ENCODE measurements at places on chromosomes 3 and 15. TPM values are rescaled to one million over a fixed set of nuclear protein-coding genes. Genes with fewer than 3 reads are reported as not detected.

GRCh38 chr15:57138349-57138788 lies 219.9 kb downstream of the TCF12 start:
- no peak overlapping the region for H3K27ac ChIP-seq
- no peaks in the 10 kb centered on the region for H3K36me3 ChIP-seq
- no peaks in the 10 kb centered on the region for H3K27me3 ChIP-seq
- no peak overlapping the region for H3K4me3 ChIP-seq
- no peak for DNase-seq

DNA sequence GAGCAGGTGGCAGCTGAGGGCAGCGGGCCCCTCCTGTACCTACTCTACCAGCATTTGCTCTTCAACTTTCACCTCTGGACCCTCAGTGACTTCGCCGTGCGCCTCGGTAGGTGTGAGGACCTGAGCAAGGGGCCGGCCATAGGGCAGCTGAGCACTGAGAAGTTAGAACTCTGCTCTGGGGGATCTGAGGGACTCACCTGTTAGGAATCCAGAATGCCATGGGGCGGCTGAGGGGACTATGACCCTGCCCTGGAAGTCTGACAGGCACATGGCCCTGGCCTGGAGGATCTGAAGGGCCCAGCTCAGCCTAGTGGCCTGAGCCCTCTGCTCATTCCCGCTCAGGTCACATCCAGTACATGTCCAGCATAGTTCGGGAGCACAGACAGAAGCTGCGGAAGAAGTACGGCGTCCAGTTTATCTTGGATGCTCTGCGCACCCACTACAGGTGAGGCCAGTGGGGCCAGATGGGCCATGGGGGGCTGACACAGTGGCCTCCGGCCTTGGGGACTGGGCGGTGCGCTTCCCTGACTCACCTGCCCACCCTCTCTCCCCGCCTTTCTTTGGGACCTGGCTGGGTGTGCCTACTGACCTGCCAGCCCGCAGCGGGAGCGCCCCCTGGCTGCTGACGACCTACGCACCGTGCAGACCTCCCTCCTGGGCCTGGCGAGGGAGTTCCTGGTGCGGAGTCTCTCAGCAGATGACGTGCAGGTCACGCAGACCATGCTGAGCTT lies 18.8 kb downstream of the NBEAL2 start:
- H3K4me3 ChIP-seq: no peak overlapping the region
- H3K36me3 ChIP-seq: peaks cover 4% of the 10 kb centered on the region
- H3K27me3 ChIP-seq: no peaks in the 10 kb centered on the region

DNA sequence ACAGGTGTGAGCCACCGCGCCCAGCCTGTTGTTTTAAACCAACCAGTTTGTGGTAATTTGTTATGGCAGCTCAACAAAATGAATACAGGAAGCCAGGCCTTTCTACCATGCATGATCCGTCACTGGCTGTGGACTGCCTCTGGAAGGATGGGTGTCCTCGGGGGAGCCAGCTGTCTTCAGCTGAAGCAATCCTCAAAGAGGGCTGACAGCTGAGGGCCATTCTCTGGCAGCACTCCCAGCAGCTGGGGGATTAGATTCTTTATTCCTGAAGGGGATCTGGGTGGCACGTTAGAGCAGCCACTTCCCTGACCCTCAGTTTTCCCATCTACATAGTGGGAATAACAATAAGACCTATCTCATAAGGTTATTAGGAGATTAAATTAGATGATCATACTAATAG lies 24.4 kb downstream of the POLR2M start:
- no peaks in the 10 kb centered on the region for H3K36me3 ChIP-seq
- H3K27ac ChIP-seq: no peak overlapping the region
- no peak overlapping the region for H3K4me3 ChIP-seq
- no peak for DNase-seq
- H3K4me1 ChIP-seq: no peaks in the 10 kb centered on the region

DNA sequence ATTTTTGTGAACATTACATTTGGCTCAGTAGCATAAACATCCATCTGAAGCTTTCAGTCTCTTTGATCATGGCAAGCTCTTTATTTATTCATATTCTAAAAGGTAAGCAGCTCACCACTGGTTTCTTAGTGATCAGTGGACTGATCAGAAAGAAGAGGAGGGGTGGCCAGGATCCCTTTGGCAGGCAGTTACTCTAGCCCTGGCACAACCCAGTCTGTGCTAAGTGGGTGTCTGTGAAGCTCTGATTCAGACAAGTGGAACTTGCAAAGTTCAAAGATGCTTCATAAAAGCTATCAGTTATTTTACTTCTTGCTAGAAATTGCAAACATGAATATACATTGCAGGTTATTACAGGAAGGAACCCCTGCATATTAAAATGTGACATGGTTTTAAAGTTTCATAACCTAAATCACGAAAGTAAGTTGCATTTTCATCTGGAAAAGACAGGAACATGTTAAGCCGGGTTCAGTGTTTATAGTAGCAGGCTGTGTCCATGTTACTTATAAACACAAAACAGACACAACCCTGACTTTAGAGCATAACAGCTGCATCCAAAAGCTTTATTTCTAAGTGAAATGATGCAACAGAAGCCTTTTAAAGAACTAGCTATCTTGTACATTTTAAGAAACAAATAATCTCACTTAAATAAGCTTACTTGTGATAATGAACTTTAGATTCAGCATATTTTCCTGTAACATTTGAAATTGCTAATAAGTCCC lies 785.3 kb downstream of the MCTP2 start:
- H3K27me3 ChIP-seq: no peaks in the 10 kb centered on the region
- no peak for DNase-seq
- H3K4me3 ChIP-seq: no peak overlapping the region
- H3K27ac ChIP-seq: no peak overlapping the region
- no peaks in the 10 kb centered on the region for H3K36me3 ChIP-seq

DNA sequence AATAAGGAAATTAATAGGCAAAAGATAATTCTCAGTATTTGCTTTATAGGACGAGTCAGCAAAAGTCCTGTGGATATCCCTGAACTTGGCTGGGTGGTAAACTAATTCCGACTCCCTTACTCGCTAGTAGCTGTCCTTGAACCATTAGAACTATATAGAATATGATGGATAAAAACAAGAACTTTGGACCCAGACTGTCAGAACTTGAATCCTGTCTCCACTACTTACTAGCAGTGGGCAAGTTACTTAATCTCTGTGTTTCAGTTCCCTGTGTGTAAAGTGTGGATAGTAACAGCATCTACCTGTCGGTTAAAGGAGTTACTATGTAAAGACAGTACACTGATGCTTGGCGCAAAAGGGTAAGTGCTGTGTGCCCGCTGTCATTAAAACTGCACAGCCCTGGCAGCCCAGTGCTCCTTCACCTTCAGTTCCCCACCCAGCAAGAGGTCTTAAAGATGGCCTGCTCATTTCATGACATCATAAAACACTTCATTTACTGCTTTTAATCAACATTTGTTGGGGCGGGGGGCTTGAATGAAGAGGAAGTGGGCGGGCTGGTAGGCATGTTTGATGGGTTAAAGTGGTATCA lies 7.3 kb downstream of the TPM1 start:
- peak overlapping the region; percentile 43 for H3K4me3 ChIP-seq
- H3K27me3 ChIP-seq: peaks cover 29% of the 10 kb centered on the region
- H3K27ac ChIP-seq: peak overlapping the region; percentile 51

TM4SF1 gene
- not detected for total RNA-seq

MITF gene
- total RNA-seq: 0.32 TPM

DNA sequence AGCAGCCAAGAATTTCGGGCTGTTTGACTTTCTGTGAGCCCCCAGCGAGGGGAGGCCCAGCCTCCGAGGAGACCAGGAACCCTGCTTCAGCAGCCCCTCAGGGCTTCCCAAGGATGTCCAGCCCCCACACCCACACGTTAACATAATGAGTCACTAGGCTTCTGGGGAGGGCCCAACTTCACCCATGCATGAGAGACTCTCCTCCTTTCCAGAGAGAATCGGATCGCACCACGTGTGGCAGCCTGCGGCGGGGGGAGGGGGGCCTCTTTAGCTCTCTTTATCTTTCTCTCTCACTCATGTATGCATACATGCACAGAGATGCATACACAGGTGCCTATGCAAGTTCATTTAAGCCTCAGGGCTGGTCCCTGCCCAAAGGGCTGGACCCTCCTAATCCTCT lies 3.1 kb upstream of the AP2M1 start:
- peaks cover 31% of the 10 kb centered on the region for H3K4me1 ChIP-seq
- no peak overlapping the region for H3K27ac ChIP-seq
- H3K4me3 ChIP-seq: no peak overlapping the region
- H3K36me3 ChIP-seq: peaks cover 4% of the 10 kb centered on the region

DNA sequence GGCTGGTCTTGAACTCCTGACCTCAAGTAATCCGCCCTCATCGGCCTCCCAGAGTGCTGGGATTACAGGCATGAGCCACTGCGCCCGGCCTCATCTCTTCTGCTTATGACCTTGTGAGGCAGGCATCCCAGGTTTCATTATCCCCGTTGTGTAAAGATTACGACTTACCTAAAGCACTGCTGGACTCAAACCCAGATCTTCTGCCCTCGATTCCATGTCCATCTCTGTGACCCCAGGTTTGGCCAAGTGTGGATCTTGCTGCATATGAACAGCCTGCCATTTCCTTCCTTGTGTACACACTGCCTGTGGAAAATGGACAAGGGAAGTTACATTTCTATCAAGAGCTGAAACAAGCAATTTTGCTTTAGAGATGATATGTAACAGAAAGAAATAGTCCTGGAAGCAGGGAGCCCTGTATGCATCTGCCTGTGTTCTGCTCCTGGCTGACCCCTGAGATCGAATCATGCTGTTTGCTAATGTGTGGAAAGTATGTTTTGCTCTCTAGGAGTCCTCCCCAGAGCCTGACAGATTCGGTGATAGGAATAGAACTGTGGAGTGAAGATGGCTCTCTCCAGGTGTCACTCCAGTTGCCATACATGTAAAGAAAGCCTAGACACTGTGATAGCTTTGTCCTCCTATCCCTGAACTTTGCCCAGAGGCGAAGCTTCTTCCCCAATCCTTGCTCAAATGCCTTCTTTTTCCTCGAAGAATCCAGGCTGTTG lies 11.8 kb upstream of the LIPC start:
- H3K27me3 ChIP-seq: no peaks in the 10 kb centered on the region
- H3K4me1 ChIP-seq: peaks cover 49% of the 10 kb centered on the region
- no peak overlapping the region for H3K4me3 ChIP-seq
- H3K27ac ChIP-seq: no peak overlapping the region
- no peaks in the 10 kb centered on the region for H3K36me3 ChIP-seq
- DNase-seq: no peak

DNA sequence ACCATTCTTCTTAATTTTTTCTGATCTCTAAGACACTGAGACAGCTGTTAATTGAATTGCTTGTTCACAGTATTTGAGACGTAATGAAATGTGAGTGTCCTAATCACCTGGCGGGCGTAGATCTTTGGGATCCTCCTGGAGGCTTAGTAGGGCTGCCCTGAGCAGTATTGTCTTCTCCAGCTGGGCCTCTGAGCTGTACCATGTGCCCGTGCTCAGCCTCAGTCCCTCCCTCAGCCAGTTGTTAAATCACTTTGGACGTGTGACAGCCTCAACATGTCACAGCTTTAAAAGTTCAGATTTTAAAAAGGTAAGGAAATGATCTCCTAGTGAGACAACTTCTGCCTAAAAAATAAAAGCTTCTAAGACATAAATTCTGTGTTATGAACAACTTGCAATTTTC lies 35.5 kb downstream of the IGF1R start:
- H3K4me1 ChIP-seq: peaks cover 73% of the 10 kb centered on the region
- H3K36me3 ChIP-seq: peaks cover 3% of the 10 kb centered on the region
- no peak for DNase-seq
- H3K4me3 ChIP-seq: no peak overlapping the region

DNA sequence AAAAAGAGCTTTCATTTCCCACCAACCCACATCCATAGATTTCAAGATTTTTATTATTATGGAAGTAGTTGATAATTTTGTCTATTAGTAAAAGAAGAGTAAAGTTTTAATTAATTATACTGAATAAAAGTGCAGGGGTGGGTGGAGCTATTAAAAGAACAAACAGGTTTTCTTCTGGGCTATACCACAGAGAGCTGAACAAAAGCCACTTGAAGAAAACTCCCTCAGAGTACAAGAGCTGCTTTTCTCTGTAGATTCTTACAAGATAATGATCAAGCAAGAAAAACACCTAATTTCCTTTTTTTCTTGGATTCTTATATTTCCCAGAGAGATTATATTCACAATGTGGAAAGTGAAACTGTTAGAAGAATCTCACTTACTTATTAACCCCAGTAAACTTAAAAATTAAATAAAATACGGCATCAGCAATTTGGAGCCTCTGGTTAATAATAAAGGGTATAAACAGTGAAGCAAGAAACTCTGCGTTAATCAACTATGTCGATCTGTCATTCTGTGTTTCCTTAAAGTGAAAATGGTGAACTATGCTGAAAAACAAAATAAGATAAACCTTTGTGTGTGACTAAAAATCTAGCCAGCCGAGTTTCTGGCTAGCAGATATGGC lies 84.9 kb downstream of the THBS1 start:
- no peaks in the 10 kb centered on the region for H3K36me3 ChIP-seq
- no peak for DNase-seq
- no peaks in the 10 kb centered on the region for H3K27me3 ChIP-seq
- H3K4me3 ChIP-seq: no peak overlapping the region
- no peaks in the 10 kb centered on the region for H3K4me1 ChIP-seq

MAGI1 gene
- total RNA-seq: 0.67 TPM

UPK1B gene
- not detected for total RNA-seq

ITPKA gene
- total RNA-seq: 12.9 TPM

SLC22A14 gene
- 0.21 TPM for total RNA-seq

GRCh38 chr3:56688191-56688590 lies 5.1 kb upstream of the TASOR start:
- peaks cover 9% of the 10 kb centered on the region for H3K4me1 ChIP-seq
- no peak overlapping the region for H3K27ac ChIP-seq
- H3K4me3 ChIP-seq: no peak overlapping the region
- peaks cover 4% of the 10 kb centered on the region for H3K36me3 ChIP-seq

PDZRN3 gene
- not detected for total RNA-seq

- H3K36me3 ChIP-seq: no peaks in the 10 kb centered on the region
- H3K4me3 ChIP-seq: no peak overlapping the region
- no peak overlapping the region for H3K27ac ChIP-seq
- H3K4me1 ChIP-seq: no peaks in the 10 kb centered on the region
- DNase-seq: no peak
Measured at GRCh38 chr3:194727435-194728128, 41.9 kb downstream of the FAM43A start.

SI gene
- total RNA-seq: not detected

SPTSSB gene
- total RNA-seq: not detected

GRCh38 chr3:47762233-47762632 lies 19.5 kb downstream of the SMARCC1 start:
- peak overlapping the region; percentile 45 for H3K27ac ChIP-seq
- no peak overlapping the region for H3K4me3 ChIP-seq
- no peaks in the 10 kb centered on the region for H3K4me1 ChIP-seq

GRCh38 chr15:40048926-40049475 lies 10.0 kb upstream of the SRP14 start:
- H3K27me3 ChIP-seq: no peaks in the 10 kb centered on the region
- no peak for DNase-seq
- H3K4me3 ChIP-seq: no peak overlapping the region
- peaks cover 3% of the 10 kb centered on the region for H3K36me3 ChIP-seq
- H3K4me1 ChIP-seq: peaks cover 91% of the 10 kb centered on the region

DNA sequence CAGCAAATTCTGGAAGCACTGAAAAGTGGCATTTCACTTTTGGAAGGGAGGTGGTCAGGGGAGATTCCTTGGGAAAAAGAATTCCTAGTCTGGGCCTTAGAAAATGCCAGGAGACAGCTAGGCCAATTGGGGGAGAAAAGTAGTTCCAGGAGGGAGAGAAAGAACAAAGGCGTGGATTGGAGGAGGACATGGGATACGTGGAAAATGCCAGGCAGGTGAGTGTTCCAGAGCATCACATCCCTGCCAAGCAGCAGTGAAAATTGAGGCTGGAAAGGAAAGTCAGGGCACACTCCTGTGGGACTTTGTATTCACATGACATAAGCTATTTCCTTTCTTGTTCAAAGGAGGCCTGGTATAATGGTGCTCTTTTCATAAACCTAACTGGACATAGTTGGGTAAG lies 134.5 kb upstream of the WNT5A start:
- H3K27me3 ChIP-seq: peaks cover 12% of the 10 kb centered on the region
- peaks cover 5% of the 10 kb centered on the region for H3K36me3 ChIP-seq
- H3K27ac ChIP-seq: no peak overlapping the region
- DNase-seq: no peak
- H3K4me3 ChIP-seq: no peak overlapping the region
- peaks cover 13% of the 10 kb centered on the region for H3K4me1 ChIP-seq

PEAK1 gene
- total RNA-seq: 33.6 TPM
